ENCODE measurements at places on chromosomes 12 and 14. TPM values are rescaled to one million over a fixed set of nuclear protein-coding genes. Genes with fewer than 3 reads are reported as not detected.

Gene CMKLR1
- total RNA-seq = not detected

Gene RND1
- total RNA-seq = 5.5 TPM

Gene KRT85
- total RNA-seq = not detected

Gene MAPK1IP1L
- total RNA-seq = 91.4 TPM

Gene SYNE3
- 66.2 TPM for total RNA-seq

GRCh38 chr12:27822076-27822712 is 42.2 kb upstream of the MANSC4 start:
- peak; percentile 74 for DNase-seq

GRCh38 chr14:85333313-85333712 is 196.6 kb upstream of the FLRT2 start:
- DNase-seq = no peak

DNA sequence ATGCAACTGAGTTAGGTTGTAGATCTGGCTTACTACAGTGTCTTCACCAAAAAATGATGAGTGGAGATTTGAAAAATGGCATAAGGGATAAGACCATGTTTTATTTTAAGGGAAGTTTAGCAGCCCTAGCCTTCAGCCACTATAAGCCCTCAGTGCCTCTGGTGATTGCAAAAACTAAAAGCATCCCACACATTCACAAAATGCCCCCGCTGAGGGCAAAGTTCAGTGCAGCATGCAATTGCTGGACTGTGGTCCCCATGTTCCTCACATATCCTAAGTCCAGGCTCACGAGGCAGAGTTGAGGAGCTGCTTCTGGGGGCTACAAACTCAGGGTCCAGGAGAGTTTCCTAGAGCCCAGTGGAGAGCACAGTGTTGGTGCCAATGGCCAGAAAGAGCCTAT is 29.6 kb upstream of the NCOR2 start:
- DNase-seq = no peak

DNA sequence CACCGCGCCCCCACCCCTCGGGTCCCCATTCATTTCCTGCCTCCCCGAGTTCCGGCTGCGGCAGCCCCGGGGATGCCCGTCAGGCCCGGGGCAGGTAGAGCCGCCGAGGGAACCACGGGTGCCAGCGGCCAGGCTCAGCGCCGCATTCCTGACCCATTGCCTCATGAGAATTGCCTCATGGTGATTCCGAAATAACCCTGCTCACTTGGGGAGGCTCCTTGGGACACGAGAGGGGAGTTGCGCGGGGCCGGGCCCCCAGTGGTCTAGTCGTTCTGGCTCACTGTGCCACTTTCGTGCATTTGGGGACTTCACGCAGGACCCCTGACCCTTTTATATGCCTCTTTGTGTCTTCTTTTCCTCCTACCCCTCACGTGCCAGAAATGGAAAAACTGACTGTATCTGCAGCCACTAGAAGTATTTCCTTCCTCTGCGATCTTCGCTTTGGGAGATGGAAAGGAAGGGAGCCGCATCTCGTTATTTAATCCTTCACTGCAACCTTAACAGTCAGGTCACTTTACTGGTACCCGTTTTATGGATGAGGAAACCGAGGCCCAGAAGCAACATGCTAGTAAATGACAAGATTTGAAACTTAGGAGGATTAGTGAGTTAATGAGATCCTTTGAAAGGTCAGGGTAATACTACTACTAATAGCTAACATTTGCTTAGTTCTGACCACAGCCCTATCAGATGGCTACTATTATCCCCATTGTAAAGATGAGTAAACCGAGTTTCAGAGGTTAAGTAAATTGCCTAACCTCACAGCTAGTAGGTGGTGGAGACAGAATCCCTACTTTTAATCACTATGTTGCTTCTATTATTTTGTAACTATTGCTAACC is 768 bp downstream of the PTPN11 start:
- DNase-seq = no peak

DNA sequence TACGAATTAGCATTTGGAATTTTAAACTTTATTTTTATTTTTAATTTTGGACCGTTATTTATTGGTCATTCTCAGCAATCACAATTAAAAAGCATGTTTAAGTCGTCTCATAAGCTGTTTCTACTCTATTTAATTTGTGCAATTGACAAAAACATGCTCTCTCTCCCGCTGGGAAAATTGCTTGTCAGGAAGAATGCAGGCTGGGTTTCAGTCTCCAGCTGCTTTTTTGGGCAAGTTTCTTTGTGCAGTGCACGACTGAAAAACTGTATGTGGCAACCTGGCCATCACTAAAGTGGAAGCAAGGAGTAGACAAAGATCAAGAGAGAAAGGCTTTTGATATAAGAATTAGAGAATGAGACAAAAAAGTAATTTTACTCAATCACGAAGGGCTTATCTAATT is 941.5 kb upstream of the MDGA2 start:
- no peak for DNase-seq

- DNase-seq = no peak
Measured at GRCh38 chr12:14111230-14111865, 129.9 kb upstream of the GRIN2B start.

GRCh38 chr12:68281322-68282077 is 28.1 kb upstream of the IL22 start:
- no peak for DNase-seq

- DNase-seq = peak; percentile 16
Measured at GRCh38 chr12:18165422-18165871, 75.5 kb upstream of the RERGL start.

DNA sequence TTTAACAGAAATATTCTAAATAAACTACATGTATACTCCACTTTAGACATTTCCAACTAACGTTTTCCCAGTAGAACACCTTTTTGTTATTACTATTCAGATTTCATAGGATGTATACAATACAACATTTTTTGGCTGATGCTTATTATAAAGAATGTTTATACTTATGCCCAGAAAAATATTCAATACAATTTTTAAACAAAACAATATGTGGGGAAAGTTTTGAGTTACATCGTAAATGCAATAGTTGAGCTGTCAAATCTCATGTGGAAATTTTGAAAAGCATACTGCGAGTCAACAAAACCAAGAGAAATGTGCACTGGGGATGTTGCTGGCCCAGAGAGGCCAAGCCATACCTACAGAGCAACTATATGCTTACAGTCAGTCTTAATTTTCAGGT is 18.2 kb upstream of the MON2 start:
- no peak for DNase-seq

DNA sequence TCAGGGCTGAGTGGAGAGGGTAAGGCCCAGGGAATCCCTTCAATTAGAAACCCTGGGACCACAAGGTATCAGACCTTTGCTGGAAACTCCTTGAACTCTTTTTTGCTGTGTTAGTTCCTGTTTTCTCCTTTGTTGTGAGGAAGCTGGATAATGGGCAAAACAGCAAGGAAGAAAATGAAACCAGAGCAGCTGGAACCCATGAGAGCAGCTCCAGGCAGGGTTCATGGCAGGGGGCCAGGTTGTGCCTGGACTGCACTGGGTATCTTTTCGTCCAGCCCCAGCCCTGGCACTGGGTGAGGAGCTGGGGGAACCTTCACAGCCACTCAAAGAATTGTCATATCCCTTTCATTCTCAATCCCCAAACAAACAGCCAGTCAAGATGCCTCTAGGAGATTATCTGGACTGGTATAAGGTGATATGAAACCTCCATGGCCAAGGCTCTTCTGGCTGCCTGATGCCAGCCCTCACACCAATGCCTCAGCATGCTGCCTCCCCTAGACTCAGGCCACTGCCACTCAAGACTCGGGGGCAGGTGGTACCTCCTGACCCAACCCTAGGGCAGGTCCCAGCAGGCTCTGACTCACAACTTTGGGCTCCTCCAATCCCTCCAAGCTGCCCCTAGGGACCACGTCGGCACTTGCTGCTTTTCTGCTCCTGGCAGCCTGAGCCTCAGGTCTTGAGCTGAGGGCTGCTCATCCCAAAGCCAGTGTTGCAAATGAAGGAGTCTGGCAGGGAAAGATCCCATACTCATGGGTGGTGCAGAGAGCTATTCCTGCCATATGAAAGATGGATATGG is 16.5 kb downstream of the FAM186B start:
- DNase-seq = no peak

Data from activated T-cell treated with anti-CD3 and anti-CD28 coated beads, Interleukin-2, amount 50 U/mL, for 72 hours (primary cell).